T-cell (primary cell): ENCODE measurements at places on chromosomes 2 and 18.

DNA sequence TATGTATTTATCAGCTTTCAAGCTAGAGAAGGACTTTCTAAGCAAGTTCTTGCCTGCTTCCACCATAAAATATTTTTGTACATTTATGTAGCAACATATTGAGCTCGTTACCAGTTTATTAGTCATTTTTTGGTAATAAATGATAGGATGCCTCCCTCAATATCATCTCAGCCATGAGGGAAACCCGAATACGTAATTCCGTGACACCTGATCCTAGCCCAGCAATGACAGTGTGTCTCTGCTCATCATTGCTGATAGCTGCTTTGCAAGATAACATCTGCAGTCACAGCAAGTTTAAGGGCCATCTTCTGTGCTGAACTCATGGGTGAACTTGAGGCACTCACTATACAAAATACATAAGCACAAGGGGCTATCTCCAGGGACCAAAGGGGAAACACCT lies 62.2 kb downstream of the COL6A3 start:
- DNase-seq: no peak

GRCh38 chr2:174902506-174903263 lies 102.5 kb downstream of the CHN1 start:
- no peak for DNase-seq

GRCh38 chr2:221588306-221588985 lies 16.3 kb upstream of the EPHA4 start:
- no peak for DNase-seq

- no peak for DNase-seq
These were observed 759.4 kb downstream of the ADCYAP1 start for GRCh38 chr18:1663879-1664705.

DNA sequence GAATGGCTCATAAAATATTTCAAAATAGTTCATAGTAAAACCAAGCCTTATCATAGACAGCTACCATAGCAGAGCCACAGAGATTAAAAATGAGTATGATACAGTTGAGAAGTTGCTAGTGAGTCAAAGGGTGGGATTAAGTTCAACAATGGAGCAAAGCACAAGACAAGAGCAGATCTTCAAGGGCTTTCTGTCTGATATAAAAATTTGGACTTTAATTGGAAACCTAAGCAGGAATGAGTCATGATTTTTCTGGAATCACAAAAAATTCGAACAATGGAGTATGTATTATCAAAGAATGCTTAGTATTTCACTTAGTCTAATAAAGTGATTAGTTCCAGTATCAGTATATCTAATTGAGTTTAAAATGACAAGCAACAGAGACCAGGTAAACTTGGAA lies 487.3 kb upstream of the NETO1 start:
- no peak for DNase-seq

- no peak for DNase-seq
These were observed 156.5 kb downstream of the NDUFA10 start for GRCh38 chr2:239868556-239869181.

GRCh38 chr2:7516484-7517063 lies 599.4 kb downstream of the RNF144A start:
- no peak for DNase-seq

- no peak for DNase-seq
These were observed 62.1 kb upstream of the DYNAP start for GRCh38 chr18:54528942-54529376.

DNA sequence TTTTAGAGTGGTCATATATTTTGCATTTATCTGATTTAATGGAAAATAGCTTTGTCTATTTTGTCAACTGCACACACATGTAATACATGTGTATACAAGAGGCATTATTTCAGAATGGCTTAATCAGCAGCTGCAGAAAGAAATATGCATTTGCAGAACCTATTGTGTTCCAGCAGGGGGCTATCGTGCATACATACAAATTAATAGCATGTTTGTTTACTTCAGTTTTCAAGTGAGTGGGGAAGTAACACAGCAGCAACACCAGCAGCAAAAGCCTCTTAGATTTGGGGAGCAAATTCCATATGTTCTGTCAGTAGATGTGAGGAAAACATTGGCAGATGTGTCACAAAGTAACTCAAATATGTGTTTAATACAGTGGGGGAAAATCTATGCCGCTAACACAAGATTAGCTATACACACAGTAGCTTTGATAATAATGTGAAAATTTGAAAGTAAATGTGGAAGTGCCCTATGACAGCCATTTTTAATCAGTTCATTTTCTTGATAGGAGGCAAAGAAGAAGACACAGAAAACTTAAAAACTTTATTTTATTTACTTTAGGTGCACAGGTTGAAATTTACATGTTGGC lies 218.1 kb downstream of the WDR7 start:
- no peak for DNase-seq

DNA sequence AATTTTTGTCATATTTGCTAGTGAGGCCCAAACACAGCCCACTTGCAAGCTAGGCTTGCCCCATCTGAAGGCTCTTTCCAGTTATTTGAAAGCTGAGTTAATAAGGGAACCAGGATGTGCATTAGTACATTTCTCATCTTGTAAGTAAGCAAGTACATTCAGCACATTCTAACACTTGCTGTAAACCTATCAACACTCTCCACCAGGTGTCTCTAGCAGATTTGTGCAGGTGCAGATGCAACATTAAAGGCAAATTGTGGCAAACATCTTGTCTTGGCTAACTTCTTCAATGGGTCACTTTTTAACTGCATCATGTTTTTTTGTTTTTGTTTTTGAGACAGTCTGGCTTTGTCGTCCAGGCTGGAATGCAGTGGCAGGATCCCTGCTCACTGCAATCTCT lies 25.3 kb upstream of the MFSD6 start:
- peak; percentile 5 for DNase-seq

GRCh38 chr2:134406736-134407135 lies 152.9 kb downstream of the MGAT5 start:
- DNase-seq: no peak

- DNase-seq: no peak
These were observed 24.4 kb downstream of the CRYGD start for GRCh38 chr2:208099682-208100470.

- no peak for DNase-seq
These were observed 131.0 kb downstream of the SETBP1 start for GRCh38 chr18:44811572-44812125.

DNA sequence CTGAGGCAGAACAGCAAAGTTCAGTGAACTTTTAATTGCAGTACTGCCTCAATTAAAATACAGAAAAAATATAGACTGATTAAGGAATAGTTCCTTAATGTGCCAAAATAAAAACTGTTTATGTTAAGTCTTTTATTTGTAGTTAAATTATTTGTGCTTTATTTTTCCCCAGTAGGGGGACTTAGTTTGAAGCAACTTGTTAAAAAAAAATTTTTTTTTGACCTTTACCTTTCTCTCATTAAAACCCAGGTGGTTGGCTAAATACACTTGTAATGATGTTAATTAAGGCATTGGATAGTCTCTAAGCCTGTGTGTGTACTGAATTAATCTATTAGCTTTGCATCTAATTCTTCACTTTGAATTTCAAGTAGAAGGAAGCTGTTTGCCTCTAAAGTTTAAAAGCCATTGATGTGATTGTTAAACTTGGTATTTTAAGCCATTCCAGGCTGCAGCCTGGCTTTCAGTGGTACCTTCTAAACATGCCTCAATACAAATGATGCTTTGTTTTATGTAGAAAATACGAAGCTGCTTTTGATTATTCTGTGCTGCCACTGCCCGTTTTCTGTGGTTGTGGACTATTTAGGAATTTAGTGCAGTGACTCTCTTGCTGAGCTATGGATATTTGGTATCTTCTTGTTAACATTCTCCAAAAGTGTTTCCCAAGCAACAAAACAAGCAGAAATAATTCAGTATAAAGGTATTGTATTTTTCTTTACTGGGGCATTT lies 102.9 kb downstream of the TANC1 start:
- no peak for DNase-seq

GRCh38 chr2:134202371-134202770 lies 51.5 kb upstream of the MGAT5 start:
- no peak for DNase-seq

DNA sequence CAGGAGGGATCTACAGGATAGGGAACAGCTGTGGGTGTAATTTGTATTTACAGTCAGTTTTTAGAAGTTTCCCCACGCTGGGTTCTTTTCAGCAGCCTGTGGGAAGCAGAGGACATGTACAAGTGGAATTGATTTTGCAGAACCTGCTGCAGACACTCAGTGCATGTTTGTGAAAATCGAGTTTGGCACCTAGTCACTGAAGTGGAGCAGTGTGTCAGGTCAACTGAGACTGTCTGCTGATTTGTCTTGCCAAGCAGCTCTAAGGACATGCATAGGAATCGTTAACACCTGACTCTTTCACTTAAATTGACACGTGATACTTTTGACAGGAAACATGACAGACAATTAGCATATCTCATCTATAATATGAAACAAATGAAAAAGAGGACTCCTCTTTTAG lies 416.6 kb downstream of the TMX3 start:
- DNase-seq: no peak

GRCh38 chr18:2964361-2965010 lies 48.5 kb downstream of the LPIN2 start:
- no peak for DNase-seq

DNA sequence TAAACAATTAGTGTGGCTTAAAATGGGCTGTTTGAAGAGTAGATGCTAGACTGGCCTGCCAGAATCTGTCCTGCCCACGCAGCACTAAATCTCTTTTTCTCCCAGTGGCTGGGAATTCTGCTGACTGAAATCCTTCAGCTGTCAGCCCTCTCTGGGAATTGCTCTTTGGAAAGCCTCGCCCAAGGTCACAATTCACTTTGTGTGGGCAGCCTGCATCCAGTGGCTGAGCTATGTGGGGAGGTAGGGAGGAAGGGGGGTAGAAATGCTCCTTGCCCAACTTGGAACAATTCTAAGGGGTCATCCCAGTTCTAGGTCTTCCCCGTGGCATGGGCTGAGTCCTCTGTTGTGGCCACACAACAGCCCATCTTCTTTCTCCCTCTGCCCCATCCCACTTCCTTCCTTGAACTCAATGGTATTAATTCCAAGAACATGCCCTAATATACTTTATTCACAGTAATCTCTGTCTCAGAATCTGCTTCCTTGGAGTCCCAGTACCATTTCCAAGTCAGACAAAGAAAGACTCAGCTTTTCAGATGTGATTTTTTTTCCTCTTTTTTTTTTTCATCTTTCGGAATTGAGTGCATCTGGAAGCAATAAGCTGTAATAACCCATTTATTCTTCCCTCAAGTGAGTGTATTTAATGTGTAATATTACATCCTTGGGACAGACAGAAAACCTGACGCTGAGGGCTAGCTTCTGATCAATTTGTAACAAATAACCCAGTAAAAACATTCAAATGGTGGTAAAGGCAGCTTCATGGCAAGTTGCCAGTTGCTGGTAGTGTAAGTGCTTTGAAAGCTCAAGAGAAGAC lies 189.4 kb downstream of the GPD2 start:
- no peak for DNase-seq

DNA sequence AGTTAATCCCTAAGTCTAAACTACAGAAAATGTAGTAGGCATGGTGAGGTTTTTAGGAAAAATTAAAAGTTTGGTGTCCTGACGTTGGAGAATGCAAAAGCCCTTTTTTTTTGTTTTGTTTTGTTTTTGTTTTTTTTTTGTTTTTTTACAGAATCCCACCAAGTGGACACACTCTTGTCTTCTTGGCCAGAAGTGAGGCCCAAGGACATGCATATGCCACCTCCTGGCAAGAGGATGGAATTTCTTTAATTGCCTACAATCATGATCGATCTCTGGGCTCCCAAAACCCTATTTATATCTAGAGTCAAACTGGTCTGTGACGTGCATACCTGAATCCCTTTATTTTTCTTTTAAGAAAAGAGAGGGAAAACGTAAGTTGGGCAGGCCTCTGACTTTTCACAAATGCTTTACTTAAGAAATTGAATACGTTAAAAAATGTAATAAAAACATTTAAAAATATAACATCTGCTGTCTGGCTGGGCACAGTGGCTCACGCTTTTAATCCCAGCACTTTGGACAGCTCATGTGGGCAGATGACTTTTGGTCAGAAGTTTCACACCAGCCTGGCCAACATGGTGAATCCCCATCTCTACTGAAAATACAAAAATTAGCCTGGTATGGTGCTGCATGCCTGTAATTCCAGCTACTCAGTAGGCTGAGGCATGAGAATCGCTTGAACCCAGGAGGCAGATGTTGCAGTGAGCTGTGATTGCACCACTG lies 502.7 kb downstream of the CBLN2 start:
- DNase-seq: no peak

- DNase-seq: no peak
These were observed 214.6 kb downstream of the TRIB2 start for GRCh38 chr2:12931186-12931844.

DNA sequence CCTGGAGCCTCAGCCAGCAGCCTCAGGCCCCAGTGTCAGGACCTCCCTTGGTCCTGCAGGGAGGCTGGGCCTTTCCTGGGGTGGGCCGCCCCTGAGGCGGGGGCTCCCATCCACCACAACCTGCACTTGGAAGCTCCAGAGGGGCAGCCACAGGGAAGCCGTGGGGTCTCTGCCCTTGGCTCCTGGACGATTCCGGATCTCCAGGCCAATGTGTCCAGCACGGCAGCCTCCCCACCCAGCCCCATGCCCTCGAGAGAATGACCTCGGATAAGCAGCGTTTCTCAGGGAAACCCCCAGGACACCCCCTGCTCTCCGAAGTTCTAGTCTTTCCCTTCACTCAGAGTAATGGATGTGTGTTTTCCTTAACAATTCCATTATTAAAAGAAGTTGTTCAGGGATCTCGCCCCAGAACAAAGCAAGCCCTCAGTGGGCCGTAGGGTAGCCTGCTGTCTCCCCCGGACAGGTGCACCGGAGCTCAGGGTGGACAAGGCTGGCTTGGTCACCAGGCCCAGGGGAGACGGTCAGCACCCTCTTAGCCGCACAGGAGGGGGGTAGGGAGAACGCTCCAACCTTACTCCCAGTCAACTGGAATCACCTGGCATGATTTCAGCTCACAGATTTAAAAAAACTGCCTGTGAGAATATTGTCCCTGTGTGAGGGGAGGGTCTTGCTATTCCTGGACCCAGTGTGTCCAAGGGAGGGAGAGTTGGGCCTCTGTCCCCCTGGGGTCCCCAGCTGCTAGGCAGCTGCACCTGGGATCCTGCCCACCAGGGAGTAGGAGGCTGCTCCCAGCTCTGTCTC lies 72.2 kb upstream of the OTOS start:
- no peak for DNase-seq

DNA sequence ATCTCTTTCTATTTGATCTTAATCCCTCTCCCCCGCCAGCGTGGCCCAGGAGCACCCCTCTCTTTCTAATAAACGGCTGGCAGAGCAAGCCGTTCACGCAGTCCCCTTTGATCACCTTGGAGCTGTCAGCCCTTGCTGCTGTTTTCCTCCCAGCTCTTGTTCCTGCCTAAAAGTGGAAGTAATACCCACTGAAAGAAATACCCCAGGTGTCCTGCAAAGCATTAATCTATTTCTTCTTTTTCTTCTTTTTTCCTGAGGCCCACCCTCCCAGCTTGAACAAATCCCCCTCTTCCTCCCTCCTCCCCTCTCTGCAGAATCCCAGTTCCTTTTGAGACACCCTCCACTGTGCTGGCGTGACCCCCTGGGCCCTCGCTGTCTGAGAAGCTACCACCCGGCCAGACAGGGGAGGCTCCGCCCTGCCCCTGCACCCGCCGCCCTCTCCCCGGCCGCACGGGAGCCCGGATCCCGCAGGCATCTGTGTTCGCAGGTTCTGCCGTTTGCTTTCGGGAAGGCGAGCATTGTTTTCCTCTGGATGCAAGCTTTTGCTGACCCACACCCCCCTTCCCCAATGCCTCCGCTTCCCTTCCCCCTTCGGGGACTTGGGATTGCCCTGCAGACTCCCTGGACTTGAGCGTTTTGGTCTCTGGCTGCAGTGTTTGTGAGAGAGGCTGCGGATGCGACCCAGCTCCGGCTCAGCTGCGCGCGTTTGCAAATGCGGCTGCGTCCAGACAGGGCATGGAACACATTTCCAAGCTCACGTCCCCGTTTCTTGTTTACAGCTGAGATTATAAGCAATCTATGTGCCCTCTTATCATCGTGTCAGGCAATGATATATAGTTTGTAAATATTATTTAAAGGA lies 631.5 kb downstream of the NYAP2 start:
- DNase-seq: no peak
